ENCODE measurements at places on chromosomes 3 and 15. TPM values are rescaled to one million over a fixed set of nuclear protein-coding genes. Genes with fewer than 3 reads are reported as not detected.

- H3K4me3 ChIP-seq, result no peak overlapping the region
- no peak for DNase-seq
- H3K4me1 ChIP-seq, result no peaks in the 10 kb centered on the region
- no peaks in the 10 kb centered on the region for H3K27me3 ChIP-seq
These were observed 139.5 kb downstream of the CNTN6 start for GRCh38 chr3:1232276-1232675.

The ADGRG7 gene
- not detected for total RNA-seq

DNA sequence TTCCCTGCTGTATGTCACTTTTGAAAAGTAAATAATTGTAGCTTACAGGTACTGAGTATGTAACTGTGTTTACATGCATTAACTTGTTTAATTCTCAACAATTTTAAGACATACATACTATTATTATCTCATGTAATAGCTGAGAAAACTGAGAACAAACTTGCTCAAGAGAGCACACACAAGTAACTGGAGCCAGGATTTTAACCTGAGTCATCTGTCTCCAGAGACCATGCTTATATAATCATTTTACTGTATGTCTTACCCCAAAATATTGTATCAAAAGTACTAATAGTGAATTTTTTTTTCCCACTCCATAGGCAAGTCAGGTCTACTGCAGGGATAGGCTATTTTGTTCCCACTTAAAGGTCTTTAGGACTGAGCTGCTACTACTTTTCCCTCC lies 95.4 kb downstream of the FEZF2 start:
- no peak overlapping the region for H3K4me3 ChIP-seq
- no peaks in the 10 kb centered on the region for H3K27me3 ChIP-seq
- DNase-seq, result no peak
- H3K4me1 ChIP-seq, result no peaks in the 10 kb centered on the region
- H3K27ac ChIP-seq, result no peak overlapping the region
- H3K36me3 ChIP-seq, result peaks cover 3% of the 10 kb centered on the region

The KBTBD13 gene
- not detected for total RNA-seq

- no peak for DNase-seq
- H3K27me3 ChIP-seq, result no peaks in the 10 kb centered on the region
- H3K27ac ChIP-seq, result no peak overlapping the region
These were observed 63.6 kb upstream of the MEF2A start for GRCh38 chr15:99502182-99502581.

DNA sequence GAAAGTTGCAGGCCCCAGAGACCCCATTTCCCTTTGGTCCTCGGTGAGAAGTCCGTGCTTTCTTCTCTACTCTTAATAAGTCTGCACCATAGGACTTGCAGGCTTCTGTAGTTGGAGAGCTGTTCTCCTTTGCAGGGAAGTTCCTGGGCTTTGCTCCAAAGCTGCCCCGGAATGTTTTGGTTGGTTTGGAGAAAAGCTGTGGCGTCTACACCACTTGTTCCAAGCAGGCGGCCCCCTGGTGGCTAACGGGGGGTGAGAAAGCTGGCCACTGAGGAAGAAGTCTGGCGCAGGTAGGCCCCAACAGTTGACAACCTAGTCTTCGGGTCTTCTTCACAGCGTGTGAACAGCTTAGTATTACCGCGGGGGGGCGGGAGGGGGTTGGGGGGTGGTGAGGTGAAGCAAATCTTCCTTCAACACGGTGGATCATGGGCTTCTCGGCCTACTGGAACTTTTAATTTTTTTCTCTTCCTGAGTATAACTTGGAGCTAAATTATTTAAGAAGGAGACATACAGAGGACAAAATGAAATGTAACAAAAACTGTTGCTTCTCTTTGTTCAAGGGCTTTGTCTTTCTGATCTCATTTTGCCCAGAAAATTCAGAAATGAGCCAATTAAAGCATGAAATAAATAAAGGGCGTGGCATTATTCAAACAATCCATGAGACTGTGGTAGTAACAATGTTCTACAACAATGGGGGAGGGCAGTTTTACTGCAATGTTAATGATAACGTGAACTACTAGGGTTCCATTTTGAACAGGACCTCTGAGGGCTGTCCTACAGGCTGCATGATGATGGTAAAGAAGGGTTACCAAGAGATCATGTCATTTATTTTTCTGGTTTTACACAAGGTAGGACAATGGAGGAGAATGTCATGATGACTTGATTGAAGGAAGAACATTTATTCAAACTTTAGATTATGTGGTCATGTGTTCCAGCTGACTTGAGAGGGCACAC lies 2.2 kb upstream of the THRB start:
- DNase-seq, result peak; percentile 89
- no peaks in the 10 kb centered on the region for H3K27me3 ChIP-seq
- no peak overlapping the region for H3K4me3 ChIP-seq
- H3K4me1 ChIP-seq, result peaks cover 10% of the 10 kb centered on the region
- no peaks in the 10 kb centered on the region for H3K36me3 ChIP-seq
- H3K27ac ChIP-seq, result no peak overlapping the region

The PLCB2 gene
- 1.7 TPM for total RNA-seq

- DNase-seq, result no peak
- peaks cover 15% of the 10 kb centered on the region for H3K36me3 ChIP-seq
- H3K27me3 ChIP-seq, result no peaks in the 10 kb centered on the region
- H3K4me3 ChIP-seq, result no peak overlapping the region
These were observed 21.4 kb downstream of the KPNA1 start for GRCh38 chr3:122493296-122493695.

DNA sequence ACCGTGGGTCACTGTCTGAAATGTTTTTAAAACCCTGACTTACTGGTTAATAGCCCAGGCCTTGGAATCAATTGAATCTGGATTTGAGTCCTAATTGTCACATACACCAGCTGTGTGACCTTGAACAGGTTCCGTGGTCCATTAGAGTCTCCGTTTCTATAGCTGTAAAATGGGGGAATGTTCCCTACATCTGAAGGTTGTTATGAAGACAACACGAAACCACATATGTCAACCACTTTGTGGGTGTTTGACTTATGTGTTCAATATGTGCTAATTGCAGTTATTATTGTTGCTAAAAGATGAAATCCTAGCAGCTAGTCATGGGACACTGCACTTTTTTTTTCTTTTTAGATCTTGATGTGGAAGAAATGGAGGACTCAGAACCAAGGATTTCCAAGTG lies 35.3 kb downstream of the ZBTB38 start:
- H3K27ac ChIP-seq, result peak overlapping the region; percentile 99
- H3K4me1 ChIP-seq, result peaks cover 40% of the 10 kb centered on the region
- no peak for DNase-seq
- H3K27me3 ChIP-seq, result no peaks in the 10 kb centered on the region
- no peak overlapping the region for H3K4me3 ChIP-seq
- peaks cover 11% of the 10 kb centered on the region for H3K36me3 ChIP-seq

DNA sequence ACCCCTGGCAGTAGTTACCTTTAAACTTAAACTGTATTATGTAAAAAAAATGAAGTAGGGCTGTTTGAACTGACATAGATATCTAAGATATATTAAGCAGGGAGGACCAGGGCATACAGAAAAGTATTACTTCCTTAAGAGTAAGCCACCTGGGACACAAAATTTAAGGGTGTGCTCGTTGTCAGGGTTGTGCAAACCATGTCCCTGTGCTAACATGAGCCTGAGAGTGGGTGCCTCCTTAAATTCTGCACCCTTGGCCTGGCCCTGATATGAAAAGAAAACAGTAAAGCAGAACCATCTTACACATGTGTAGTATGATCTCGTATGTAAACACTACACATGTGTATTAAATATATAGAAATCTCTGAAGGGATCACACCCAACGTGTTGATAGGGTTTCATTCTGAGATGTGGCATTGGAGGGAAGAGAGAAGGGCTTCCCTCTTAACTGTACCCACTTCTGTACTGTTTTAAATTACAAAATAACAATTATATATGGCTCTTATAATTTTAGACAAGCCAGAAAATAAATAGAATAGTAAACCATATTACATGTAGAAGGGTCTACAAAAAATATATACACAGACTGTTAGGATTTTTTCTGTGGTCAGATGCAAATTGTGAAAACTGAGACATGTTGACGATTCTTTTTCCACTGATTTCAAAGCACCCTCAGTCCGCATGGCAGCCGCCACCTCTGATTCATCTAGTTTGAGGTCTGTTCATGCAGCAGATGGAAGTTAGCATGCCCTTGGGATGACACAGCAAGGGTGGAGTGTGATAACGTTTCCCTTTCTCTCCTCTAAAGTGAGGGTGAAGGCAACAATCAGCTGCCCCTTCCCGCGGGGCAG lies 400.8 kb upstream of the PROK2 start:
- no peak overlapping the region for H3K27ac ChIP-seq
- H3K4me1 ChIP-seq, result no peaks in the 10 kb centered on the region
- no peak for DNase-seq
- H3K27me3 ChIP-seq, result peaks cover 4% of the 10 kb centered on the region
- H3K4me3 ChIP-seq, result no peak overlapping the region

The SEMA6D gene
- total RNA-seq, result 14.8 TPM

The CDV3 gene
- total RNA-seq, result 165 TPM

The TNFAIP8L3 gene
- total RNA-seq, result 20.7 TPM

The TMC3 gene
- total RNA-seq, result not detected

The ALDH1L1 gene
- total RNA-seq, result 12.1 TPM

The IL17RB gene
- total RNA-seq, result 2.5 TPM

The ATP13A5 gene
- total RNA-seq, result 1.7 TPM

DNA sequence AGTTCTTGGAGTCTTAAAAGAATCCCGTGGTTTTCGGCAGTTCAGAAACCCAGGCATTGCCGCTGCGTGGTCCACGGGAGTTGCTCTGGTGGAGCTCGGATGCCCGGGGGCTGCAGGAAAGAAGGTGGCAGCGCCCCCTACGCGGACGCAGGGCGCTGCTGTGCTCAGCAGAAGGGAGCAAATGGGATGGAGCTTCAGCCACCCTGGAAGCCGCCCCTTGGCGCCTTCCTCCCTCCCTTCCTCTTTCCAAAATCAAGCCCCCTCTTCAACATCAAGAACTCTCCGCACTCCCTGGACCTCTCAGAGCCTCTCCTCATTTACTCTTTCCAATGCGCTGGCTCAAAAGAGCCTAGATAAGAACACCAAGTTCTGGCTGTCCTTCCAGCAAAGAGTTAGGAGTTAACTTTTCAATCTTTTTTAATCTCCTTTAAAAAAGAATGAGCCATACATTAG lies 880 bp upstream of the CHRNA7 start:
- no peaks in the 10 kb centered on the region for H3K36me3 ChIP-seq
- H3K27me3 ChIP-seq, result no peaks in the 10 kb centered on the region
- H3K4me1 ChIP-seq, result peaks cover 9% of the 10 kb centered on the region
- H3K27ac ChIP-seq, result peak overlapping the region; percentile 30

GRCh38 chr3:23685541-23686258 lies 120.1 kb upstream of the UBE2E1 start:
- peaks cover 14% of the 10 kb centered on the region for H3K4me1 ChIP-seq
- H3K27ac ChIP-seq, result no peak overlapping the region
- H3K4me3 ChIP-seq, result no peak overlapping the region
- no peaks in the 10 kb centered on the region for H3K27me3 ChIP-seq
- DNase-seq, result peak; percentile 85

GRCh38 chr3:56590814-56591213 lies 33.8 kb downstream of the CCDC66 start:
- no peak overlapping the region for H3K4me3 ChIP-seq
- H3K27me3 ChIP-seq, result no peaks in the 10 kb centered on the region
- no peak for DNase-seq
- H3K36me3 ChIP-seq, result peaks cover 4% of the 10 kb centered on the region
- H3K4me1 ChIP-seq, result no peaks in the 10 kb centered on the region

The MEIS2 gene
- total RNA-seq, result 14.8 TPM

DNA sequence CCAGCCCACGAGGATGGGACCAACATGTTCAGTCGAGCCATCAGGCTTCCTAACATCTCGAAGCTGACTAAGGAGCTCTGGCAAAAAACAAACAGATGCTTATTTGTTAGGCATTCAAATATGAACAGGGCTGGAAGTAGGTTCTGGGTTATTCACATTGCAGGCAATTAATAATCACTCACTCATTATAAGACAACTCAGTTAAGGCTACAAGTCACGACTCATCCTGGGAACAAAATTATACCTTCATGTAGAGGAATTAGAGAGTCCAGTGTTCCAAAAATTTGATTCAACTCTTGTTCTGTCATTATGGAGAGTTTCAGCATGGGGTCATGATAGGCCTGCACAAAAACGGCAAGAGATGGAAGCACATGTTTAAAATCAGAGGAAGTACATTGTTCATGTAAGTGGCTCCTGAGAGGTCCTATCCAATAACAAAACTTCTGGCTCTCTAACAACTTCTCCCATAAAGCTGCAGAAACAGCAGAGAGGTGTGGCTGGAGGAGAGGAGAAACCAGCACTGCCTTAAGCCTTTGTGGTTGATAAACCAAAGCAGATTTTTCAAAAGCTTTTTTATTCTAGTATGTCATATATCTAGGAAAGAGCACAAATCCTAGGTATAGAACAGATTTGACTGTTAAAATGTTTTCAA lies 50.6 kb downstream of the ARHGEF3 start:
- H3K36me3 ChIP-seq, result no peaks in the 10 kb centered on the region
- DNase-seq, result no peak
- H3K27me3 ChIP-seq, result no peaks in the 10 kb centered on the region
- H3K27ac ChIP-seq, result peak overlapping the region; percentile 13
- no peak overlapping the region for H3K4me3 ChIP-seq
- peaks cover 11% of the 10 kb centered on the region for H3K4me1 ChIP-seq

DNA sequence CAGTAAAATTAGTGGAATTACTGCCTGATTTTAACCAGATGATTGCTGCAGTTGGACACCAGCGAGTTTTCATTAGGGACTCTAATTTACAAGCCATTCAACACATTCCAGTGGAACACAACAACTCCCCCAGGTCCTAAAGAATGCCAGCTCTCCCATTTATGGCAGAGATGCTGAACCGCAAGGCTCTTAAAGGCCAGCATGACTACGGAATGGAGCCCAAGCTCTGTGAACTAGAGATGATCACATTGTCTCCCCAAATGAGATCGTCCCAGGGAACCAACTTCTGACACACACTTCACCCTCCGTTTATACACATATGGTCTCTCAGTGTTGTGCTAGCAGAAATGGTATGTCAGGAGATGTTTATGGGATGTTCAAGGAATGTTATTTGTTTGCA lies 446.2 kb upstream of the NR2F2 start:
- DNase-seq, result no peak
- no peak overlapping the region for H3K27ac ChIP-seq
- no peaks in the 10 kb centered on the region for H3K4me1 ChIP-seq
- no peak overlapping the region for H3K4me3 ChIP-seq
- H3K27me3 ChIP-seq, result no peaks in the 10 kb centered on the region

The SV2B gene
- total RNA-seq, result 3.9 TPM

DNA sequence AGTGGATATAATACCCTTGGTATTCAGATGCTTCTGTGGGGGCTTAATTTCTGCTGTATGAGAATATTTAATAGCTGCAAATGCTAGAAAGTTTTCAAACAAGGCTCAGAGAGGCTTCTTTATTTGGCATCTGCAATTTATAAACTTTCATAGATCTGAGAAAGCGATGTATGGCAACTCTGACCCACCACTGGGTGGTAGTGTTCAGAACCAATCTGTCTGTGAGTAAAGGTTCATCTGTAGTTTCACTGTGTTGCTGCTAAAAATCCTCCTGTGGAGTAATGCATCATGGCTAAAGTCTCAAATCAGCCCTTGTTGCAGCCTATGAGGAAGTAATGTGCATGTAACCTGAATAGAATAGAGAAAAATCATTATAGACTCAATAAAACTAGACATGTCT lies 47.4 kb downstream of the CLSTN2 start:
- H3K27me3 ChIP-seq, result no peaks in the 10 kb centered on the region
- H3K4me1 ChIP-seq, result no peaks in the 10 kb centered on the region
- H3K4me3 ChIP-seq, result no peak overlapping the region
- no peaks in the 10 kb centered on the region for H3K36me3 ChIP-seq

The SPATA16 gene
- total RNA-seq, result not detected

The SYNPR gene
- not detected for total RNA-seq

- peaks cover 5% of the 10 kb centered on the region for H3K27me3 ChIP-seq
- peaks cover 4% of the 10 kb centered on the region for H3K4me1 ChIP-seq
- DNase-seq, result peak; percentile 78
These were observed 5.6 kb downstream of the SPSB4 start for GRCh38 chr3:141056751-141057171.
